ENCODE measurements at places on chromosomes 2 and 18.

- no peak for DNase-seq
These were observed 124.6 kb upstream of the TTC39C start for GRCh38 chr18:23889907-23890306.

- DNase-seq, result no peak
These were observed 65.8 kb upstream of the EML6 start for GRCh38 chr2:54657664-54658083.

DNA sequence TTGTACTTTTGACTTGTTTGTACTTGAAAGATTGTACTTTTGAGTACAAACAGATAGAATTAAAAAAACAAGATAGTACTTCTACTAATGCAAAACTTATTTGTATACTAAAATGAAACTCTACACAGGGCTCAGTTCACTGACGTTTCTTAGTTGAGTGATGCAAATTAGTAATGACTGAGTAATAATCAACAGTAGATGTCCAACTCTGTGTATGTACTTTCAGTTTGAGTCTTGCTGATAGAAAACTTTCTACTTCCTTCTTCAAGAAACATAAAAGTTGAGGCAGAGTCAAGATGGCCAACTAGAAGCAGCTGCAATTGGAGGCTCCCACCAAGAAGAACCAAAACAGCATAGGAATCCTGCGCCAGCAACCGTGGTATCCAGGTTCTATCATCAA is 585.0 kb downstream of the NR4A2 start:
- no peak for DNase-seq

- DNase-seq, result no peak
These were observed 71.3 kb downstream of the SLC25A12 start for GRCh38 chr2:171822525-171823322.

DNA sequence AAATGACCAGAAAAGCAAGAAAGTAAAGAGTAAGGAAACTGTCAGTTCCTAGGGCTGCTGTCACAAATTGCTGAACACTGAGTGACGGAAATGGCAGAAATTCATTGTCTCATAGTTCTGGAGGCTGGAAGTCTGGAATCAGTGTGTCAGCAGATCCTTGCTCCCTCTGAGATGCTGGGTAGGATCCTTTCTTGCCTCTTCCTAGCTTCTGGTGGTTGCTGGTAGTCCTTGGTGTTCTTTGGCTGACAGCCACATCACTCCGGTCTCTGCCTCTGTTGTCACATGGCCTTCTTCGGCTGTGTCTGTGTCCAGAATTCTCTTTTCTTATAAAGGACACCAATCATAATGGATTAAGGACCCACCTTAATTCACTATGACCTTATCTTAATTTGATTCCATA is 21.9 kb downstream of the PLEKHB2 start:
- no peak for DNase-seq

- peak; percentile 25 for DNase-seq
These were observed 33.5 kb downstream of the KLHL29 start for GRCh38 chr2:23418461-23418911.

- no peak for DNase-seq
These were observed 14.8 kb downstream of the TIMM21 start for GRCh38 chr18:74163019-74163660.

DNA sequence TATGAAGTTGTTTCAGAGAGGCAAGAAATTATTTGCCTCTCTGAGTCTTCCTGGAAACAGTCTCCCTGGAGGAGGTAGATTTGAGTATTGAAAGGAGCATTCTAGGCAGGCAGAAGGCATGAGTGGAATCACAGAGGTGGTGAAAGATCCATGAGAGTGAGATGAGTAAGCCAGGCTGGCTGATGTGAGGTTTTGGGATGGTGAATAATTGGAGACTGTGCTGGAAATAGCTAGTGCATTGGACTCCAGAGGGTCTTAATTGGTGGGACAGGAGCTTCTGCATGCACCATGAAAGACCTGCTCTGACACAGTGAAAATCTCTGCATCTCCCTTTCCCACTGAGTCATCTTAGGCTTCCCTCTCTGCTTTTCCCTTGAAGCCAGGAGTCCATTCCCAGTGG is 46.3 kb downstream of the CDC42EP3 start:
- DNase-seq, result no peak

DNA sequence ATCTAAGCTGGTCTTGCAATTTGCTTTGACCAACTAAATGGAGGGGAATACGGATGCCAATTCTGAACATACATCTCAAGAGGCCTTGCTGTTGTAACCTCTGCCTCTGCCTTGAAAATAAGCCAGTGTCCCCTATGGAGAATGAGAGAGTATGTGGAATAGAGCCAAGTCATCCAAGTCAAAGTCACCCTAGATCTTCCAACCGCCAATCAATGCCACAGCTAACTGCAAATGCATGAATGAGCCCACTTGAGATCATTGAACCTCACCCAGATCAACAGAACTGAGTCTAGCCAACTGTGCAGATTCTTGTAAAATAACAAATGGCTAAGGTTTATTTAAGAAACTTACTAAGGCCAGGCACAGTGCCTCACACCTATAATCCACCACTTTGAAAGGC is 139.8 kb upstream of the TANK start:
- DNase-seq, result no peak

DNA sequence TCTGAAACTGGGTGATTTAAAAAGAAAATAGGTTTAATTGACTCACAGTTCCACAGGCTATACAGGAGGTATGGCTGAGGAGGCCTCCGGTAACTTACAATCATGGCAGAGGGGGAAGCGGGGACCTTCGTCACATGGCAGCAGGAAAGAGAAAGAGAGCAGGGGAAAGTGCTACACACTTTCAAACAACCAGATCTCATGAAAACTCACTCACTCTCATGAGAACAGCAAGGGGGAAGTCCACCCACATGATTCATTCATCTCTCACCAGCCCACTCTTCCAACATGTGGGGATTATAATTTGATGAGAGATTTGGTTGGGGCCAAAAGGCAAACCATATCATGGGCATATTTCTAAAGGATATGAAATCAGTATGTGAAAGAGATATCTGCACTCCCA is 12.0 kb upstream of the ARHGAP15 start:
- DNase-seq, result no peak

DNA sequence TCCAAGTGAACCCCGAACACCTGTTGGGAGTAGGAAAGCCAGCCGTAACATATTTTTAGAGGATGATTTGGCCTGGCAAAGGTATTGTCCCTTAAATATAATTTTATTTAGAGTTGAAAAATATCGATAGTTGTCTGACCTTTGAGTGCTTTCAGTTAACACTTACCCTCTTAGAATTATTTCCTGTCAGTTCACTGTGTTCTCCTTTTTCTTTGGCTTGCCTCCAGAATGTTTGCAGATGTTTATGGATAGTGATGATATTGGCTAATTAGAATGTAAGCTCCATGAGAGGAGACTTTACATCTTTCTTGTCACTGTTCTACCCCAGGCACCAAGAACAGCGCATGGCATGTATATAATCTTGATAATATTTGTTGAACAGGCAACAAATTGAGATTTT is 19.8 kb downstream of the PIKFYVE start:
- DNase-seq, result no peak

DNA sequence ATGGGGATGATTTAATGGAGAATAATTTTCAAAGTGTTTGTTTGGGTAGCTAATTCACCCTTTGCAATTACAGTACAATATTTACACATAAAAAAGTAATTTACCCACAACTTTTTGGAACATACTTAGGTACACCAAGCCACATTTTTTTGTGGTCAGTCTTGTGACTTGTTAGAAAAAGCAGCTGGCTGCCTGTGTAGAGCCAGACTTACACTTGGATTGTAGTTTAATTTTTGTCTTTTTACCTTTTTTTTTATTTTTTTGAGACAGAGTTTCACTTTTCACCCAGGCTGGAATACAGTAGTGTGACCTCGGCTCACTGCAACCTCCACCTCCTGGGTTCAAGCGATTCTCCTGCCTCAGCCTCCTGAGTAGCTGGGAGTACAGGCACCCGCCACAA is 45.4 kb downstream of the RALBP1 start:
- DNase-seq, result no peak

DNA sequence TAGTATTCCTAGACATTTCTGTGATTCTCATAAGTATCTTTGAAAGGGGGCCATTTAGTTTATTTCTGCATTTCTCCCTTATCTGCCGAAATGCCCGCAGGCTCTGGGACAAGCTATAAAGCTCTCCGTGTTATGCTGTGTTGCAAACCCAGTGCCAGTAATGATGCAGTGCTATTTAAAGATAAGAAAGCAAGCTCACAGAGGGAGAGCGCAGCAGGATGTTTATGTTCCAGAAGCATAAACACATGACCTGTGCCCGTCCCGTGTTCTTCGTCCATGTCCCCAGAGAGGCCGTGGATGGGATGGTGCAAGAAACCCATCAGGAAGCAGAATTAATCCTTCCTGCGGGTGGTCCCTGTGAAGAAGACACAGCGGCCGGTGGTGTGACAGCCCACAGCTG is 99.4 kb downstream of the NEDD4L start:
- no peak for DNase-seq

- no peak for DNase-seq
These were observed 37.8 kb downstream of the SRSF7 start for GRCh38 chr2:38713338-38713737.

- no peak for DNase-seq
These were observed 317.2 kb downstream of the TSN start for GRCh38 chr2:122072666-122073065.

GRCh38 chr2:43313642-43314017 is 87.2 kb upstream of the ZFP36L2 start:
- no peak for DNase-seq

GRCh38 chr18:10465174-10465939 is 10.9 kb downstream of the APCDD1 start:
- DNase-seq, result no peak

DNA sequence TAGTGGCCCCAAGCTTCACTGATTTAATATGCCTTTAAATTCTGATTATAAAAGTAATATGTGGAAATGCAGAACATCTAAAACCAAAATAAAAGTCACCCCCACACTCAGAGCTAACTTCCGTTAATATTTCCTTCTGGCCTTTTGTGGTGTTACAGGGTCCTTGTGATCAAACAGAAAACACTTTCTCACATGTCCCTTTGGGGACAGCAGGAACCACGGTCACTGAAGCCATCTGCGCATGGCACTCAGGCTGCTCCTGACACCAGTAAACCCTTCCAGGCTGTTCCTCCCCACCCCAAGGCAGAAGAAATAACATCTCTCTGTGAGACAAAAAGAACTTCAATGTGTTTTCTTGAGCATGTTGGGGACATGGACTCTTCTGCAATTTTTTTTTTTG is 25.1 kb upstream of the GPR17 start:
- no peak for DNase-seq

GRCh38 chr2:150063931-150064548 is 423.4 kb downstream of the RND3 start:
- DNase-seq, result no peak

- no peak for DNase-seq
These were observed 9.2 kb upstream of the DNAH7 start for GRCh38 chr2:196077821-196078220.

- no peak for DNase-seq
These were observed 8.0 kb downstream of the GNLY start for GRCh38 chr2:85702172-85702571.

DNA sequence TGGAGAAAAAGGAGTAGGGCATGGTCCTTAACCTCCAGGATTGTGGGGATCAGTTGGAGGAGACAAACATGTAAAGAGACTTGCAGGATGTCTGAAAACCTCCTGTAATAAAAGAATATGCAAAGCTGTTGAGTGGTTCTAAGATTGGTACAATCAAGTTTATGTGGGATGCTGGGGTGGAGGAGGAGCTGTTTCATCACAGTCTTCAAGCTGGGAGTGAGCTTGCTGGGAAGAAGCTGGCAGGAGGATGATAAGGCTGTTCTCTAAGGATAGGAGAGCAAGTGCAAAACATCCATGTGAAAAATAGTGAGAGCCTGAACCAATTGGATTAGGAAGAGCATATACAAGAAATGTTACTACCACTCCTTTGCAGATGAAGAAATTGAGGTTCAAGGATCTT is 161.9 kb upstream of the CRIM1 start:
- no peak for DNase-seq

- no peak for DNase-seq
These were observed 1.7 kb downstream of the PFN4 start for GRCh38 chr2:24121469-24121868.

- no peak for DNase-seq
These were observed 5.2 kb downstream of the TTC39C start for GRCh38 chr18:24019641-24020331.

- no peak for DNase-seq
These were observed 201.0 kb downstream of the MBD2 start for GRCh38 chr18:54023471-54023870.

DNA sequence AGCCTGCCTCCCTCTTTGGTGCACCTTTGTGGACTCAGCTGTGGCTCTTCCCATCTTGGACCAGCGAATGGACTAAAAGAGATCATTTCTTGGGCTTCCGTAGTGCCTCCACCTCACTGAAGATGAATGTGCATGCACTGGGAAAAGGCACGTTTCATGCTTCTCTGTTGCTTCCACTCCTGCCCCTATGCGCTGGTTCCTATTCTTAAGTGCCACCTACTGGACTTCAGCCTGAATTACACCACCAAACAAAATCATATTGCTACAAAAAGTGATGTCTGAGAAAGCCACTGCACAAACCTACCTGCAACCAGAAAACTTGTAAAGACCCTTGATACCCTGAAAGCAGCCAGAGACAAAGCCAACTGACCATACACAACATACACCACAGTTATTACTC is 695.6 kb downstream of the TSN start:
- no peak for DNase-seq

DNA sequence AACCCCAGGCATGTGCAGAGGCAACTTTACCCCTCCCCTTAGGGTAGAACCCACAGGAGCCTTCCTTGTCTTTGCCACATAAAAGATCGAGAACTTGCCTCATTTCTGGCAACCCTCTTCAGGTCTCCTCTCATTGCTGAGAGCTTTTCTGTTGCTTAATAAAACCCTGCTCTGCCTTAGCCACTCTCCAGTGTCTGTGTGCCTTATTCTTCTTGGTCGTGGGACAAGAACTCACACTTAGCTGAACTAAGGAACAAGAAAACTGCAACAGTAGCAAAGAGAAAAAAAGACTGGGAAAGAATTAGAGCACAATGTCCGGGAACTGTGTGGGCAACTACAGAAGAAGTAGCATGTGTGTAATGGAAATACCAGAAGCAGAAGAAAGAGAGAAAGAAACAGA is 56.2 kb upstream of the SMIM21 start:
- DNase-seq, result no peak

DNA sequence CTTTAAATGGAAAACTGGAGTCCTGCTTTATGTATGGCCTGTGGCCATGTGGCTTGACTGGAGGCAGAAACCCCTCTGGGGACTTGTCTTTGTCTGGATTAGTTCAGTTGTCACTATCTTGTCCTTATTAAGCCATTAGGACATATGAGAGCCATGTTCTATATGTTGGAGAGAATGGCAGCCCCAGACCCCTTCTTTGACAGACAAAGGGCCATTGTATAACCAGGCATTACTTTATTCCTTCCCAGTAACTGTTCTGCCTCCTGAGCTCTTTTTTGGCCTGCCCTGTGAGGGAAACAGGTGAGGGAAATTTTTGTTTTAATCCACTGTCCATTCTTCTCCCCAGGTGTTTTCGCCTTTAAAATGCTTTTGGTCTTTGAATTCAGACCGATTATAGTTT is 43.3 kb downstream of the FSHR start:
- DNase-seq, result no peak

GRCh38 chr2:98583816-98584618 is 24.3 kb downstream of the COA5 start:
- no peak for DNase-seq
